Stimulated activated CD8-positive, alpha-beta memory T cell treated with anti-CD3 and anti-CD28 coated beads, Interleukin-15, amount 100 ng/mL, for 24 hours (primary cell): ENCODE measurements at places on chromosomes 1 and 21.

DNA sequence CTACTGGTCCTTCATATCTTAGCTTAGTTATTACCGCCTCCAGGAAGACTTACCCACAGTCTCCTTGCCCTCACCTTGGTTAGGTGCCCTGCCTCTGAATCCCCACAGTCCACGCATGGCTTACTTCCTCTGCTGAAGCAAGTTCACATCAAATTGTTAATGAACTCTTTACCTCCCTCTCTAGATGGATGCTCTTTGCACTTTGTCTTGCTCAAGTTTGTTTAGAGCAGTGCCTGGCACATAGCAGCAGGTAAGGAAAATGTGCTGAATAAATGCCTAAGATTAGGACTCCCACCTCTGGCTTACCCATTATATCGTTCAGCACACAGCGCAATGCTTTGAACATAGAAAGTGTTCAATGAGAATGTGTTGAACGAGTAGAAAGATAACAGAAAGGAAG lies 90.5 kb downstream of the BEND5 start:
- no peak for DNase-seq

DNA sequence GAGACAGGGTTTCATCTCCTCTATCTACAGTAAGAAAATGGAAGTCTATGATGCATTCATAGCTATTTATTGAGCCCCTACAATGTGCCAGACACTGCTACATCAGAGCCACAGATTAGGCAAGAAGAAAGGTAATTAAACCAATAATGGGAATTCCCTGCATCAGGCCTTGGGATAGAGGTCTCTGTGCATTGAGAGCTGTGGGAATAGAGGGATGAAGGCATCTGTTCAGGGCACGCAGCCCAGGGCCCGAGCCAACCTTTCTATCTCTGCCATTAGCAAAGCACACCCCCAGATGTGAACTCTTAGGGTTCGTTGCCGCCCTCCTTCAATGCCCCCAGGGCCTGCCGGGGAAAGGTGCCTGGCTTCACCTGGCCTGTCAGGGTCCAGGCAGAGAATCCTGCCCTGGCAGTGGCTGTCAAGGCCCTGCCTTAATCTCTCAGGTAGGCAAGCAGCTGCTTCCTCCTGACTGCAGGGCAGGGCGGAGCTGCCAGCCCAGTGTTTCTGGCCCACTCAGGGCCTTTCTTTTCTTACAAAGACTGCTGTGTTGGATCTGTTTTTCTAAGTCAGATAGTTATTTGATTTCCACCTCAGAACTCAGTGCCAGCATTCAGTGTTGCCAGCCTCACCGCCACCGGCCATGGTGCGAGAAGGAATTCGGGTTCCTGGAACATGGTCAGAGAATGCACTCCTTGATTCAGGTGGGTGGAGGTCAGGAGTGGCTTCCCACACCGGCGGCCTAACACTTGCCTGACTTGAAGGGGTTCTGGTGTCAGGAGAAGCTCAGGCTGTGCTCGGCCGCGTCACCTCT lies 76.1 kb downstream of the PGM1 start:
- no peak for DNase-seq

GRCh38 chr1:40974945-40975344 lies 4.6 kb upstream of the CTPS1 start:
- DNase-seq: no peak

DNA sequence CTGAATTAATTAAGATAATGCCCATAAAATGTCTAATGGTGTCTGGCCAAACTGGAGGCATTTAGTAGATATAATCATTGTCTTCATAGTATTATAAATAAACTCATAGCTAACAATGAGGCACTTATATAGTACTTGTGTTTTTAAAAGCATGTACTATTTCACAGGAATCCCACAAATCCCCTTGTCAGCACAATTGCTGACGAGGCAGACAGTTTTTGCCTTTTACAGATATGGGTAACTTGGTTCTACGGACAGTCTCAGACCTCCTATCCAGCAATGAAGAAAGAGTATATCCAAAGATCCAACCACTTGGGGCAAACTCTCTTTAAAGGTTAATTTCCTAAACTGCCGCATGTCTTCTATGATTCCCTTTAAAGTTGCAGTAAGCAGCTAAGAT lies 73.7 kb downstream of the ATP1B1 start:
- DNase-seq: no peak

GRCh38 chr21:27400045-27400444 lies 433.2 kb upstream of the ADAMTS5 start:
- DNase-seq: no peak

DNA sequence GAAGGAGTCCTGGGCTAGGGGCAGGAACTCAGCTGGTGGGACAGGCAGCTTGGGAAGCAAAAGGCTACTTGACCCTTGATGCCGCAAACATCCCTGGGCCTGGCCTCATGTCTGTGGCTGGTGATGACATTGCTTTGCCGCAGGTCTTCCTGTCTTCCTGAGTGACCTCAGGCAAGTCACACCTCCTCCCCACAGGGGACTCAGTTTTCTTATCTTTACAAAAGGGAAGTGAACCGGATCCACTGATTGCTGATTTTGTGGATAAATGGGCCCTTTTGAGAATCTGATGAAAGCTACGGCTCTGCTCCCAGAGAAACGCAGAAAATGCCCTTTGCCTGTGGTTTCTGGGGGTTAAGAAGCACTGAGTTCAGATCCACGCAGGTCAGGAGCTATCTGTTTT lies 20.7 kb downstream of the PLOD1 start:
- DNase-seq: no peak

GRCh38 chr1:11384170-11384554 lies 94.8 kb upstream of the DISP3 start:
- no peak for DNase-seq

DNA sequence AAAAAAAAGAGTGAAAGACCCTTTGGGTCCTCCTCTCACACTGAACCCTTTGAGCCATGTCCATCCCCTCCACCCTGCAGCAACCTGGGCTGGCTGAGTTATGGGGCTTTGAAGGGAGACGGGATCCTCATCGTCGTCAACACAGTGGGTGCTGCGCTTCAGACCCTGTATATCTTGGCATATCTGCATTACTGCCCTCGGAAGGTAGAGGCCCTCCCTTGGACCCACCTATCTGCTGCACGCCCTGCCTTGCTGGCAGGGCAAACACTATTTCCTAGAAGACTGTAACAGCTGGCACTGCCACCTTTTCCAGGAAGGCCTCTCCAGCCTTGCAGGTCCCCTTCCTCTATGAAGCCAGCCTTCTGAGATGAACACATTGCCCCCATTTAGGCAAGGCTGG lies 1.1 kb downstream of the SLC50A1 start:
- DNase-seq: no peak

GRCh38 chr1:243964915-243965314 lies 86.2 kb upstream of the ZBTB18 start:
- no peak for DNase-seq

- DNase-seq: no peak
These were observed 404.3 kb downstream of the NTNG1 start for GRCh38 chr1:107545056-107545577.

GRCh38 chr1:26618561-26618960 lies 77.3 kb upstream of the ARID1A start:
- DNase-seq: no peak

- DNase-seq: no peak
These were observed 5.6 kb downstream of the SLC5A9 start for GRCh38 chr1:48228156-48228555.

- DNase-seq: no peak
These were observed 3.7 kb upstream of the RHEX start for GRCh38 chr1:206049293-206049692.

- DNase-seq: no peak
These were observed 737.2 kb upstream of the CHRM3 start for GRCh38 chr1:238649200-238649599.

- no peak for DNase-seq
These were observed 292.0 kb upstream of the ADAMTS5 start for GRCh38 chr21:27258742-27259448.

GRCh38 chr1:167328816-167329483 lies 108.3 kb downstream of the POU2F1 start:
- DNase-seq: no peak

DNA sequence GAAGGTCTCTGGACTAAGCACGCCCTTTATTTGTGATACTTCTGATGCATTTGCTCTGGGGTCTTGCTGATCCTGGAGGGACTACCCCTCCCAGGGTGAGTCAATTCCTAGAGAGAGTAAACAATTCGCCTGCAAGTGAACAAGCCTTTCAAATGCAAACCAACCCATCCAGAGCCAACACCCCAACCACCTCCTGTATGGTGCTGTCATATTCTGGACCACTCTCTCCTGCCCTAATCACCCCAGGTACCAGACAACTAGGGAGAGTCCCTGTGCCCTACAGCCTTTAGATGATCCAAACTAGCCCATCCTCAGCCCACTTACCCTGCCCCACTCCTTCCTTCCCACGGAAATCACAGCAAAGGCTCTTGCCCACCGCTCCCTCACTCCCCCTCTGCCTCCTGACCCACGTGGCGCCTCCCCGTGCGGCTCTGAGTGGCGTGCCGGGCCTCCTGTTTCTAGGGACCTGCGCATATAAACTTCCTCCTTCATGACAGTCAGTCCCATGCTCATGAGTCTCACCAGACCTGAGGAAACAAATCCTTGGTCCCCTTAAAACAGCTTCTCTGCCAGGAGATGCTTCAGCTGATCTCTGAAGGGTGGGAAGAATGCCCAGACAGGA lies 37.2 kb downstream of the ACTA1 start:
- no peak for DNase-seq

DNA sequence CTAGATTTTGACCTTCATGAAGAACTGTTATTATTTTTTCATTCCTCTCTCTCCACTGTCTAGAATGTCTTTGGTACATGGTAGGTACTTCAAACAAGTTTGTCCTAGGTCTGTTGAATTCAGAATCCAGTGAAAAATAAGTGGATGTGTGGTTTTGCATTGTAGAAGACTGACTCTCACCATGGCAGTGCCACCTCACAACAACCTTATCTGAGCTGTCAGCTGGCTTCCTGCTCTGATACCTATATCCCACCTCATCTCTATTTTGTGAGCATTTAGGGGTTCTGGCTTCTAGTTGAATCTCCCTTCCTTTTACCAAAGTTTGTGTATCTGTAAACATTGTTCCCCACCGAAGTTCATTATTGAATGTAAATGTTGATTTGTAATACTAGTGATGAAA lies 9.1 kb downstream of the SWT1 start:
- no peak for DNase-seq

GRCh38 chr1:85940656-85941306 lies 215.8 kb downstream of the COL24A1 start:
- DNase-seq: no peak

DNA sequence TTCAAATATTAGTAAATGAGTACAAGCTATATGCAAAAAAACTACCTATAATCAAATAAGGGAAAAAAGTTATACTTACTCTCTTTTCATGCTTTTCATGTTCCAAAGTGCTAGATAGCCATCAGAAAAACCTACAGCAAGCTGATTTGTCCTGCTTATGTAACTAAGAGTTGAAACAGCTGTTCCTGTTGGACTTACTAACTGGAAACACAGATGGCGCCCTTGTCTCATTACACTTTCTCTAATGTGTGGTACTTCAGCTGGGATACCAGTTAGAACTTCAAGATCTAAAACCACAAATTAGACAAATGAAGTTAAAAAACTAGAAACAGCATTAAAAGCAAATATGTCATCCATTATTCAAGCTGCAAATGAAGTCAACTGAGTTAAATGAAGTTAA lies 24.3 kb downstream of the AHCTF1 start:
- no peak for DNase-seq

- DNase-seq: no peak
These were observed 68.4 kb downstream of the AK5 start for GRCh38 chr1:77350012-77350770.

DNA sequence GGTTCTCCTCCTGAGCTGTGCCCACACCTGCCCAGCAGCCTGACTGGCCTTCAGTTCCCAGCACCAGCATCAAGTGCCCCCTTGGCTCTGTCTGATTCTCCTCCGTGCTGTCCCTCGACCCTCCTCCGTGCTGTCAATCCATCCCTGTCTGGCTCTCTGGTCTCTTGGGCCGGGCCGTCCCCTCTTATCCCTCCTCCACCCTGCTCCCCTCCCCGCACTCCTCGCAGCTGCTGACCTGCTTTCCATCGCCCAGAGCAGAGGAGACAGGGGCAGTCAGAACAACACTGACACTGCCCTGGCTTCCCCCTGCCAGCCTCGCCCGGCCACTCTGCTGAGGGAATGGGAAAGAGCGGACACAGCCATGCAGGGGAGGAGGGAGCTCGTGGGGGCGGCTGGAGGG lies 267.4 kb downstream of the CAMTA1 start:
- DNase-seq: no peak

GRCh38 chr1:64470665-64471217 lies 812 bp downstream of the CACHD1 start:
- DNase-seq: no peak

GRCh38 chr1:50822035-50822776 lies 137.9 kb downstream of the FAF1 start:
- DNase-seq: no peak

GRCh38 chr1:105591681-105592080 lies 1464.8 kb upstream of the PRMT6 start:
- no peak for DNase-seq

- DNase-seq: no peak
These were observed 20.6 kb downstream of the ABCB10 start for GRCh38 chr1:229537894-229538293.

DNA sequence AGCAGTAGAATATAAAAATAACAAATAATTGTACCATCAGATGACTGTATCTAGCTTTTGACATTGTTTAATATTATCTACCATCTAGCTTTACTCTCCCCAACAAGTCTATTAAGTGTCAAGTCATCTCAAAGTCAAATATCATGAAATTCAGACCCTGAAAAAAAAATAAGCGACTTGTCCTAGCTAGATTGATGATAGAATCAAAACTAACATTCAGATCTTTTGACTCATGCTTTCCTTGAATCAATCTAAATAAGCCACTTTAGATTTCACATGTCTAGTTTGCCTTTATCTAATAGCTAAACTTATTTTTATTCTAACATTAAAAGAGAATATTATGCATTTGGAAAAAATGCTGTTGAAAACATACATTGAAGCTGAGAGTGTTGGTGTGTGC lies 35.4 kb downstream of the CRB1 start:
- DNase-seq: no peak
